ENCODE measurements at places on chromosomes 11 and 22.
A peak's percentile ranks its signal among the peaks of the same experiment; 100 is the strongest.

DNA sequence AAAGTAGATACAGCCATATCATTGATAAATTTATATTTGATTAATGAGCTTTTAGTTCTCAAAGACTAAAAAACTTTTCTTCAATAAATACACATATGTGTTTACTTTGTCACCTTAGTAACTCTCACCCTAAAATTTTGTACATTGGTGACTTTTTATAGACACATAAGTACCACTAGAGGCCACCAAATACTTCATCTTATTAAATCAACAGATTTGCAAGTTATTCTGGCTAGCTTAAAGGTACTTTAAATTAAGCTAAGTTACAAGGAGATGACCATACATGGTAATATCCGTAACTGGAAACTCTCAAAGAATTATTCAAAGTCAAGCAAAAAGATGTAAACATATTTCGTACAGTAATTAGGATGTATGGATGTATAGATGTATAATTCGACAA is 112.2 kb downstream of the SBF2 start:
- no peak for DNase-seq

DNA sequence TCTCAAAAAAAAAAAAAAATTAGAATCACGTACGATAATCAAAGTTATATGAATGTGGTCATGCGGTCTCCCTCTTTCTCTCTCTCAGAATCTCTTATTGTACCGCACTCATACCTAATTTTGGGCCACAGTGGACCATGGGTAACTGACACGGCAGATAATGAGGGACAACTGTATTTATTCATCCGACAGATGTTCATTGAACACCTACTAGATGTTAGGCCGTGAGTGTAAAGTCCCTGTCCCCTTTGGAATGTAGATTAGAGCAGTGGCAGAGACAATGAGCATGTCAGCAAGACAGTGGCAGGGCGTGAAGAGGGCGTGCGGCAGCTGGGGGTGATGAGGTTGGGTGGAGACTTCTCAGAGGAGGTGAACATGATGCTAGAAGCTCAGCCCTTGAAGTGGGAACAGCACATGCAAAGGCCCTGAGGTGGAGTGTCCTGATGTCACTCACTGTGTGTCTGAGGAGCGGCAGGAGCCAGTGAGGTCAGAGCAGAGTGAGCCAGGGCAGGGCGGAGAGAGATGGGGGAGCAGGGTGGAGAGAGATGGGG is 25.1 kb downstream of the CACNA1I start:
- no peak for DNase-seq

DNA sequence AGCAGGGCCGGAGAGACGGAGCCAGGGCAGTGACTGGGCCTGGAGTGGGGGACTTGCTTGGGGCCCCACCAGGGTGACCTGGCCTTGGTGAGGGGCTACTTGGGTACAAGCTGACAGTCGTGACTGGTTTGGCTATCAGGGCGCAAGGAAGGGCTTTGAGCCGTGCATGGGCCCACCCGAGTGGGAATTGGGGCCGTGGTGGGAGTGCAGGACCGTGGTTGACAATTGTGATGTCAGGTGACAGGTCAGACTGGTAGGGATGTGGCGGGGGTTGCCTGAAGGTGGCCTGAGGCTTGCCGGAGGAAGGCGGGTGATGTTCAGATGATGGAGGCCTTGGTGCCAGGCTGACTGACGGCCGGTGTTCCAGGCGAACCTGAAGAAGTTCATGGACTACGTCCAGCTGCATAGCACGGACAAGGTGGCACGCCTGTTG is 5.6 kb downstream of the SHANK3 start:
- DNase-seq, result no peak

DNA sequence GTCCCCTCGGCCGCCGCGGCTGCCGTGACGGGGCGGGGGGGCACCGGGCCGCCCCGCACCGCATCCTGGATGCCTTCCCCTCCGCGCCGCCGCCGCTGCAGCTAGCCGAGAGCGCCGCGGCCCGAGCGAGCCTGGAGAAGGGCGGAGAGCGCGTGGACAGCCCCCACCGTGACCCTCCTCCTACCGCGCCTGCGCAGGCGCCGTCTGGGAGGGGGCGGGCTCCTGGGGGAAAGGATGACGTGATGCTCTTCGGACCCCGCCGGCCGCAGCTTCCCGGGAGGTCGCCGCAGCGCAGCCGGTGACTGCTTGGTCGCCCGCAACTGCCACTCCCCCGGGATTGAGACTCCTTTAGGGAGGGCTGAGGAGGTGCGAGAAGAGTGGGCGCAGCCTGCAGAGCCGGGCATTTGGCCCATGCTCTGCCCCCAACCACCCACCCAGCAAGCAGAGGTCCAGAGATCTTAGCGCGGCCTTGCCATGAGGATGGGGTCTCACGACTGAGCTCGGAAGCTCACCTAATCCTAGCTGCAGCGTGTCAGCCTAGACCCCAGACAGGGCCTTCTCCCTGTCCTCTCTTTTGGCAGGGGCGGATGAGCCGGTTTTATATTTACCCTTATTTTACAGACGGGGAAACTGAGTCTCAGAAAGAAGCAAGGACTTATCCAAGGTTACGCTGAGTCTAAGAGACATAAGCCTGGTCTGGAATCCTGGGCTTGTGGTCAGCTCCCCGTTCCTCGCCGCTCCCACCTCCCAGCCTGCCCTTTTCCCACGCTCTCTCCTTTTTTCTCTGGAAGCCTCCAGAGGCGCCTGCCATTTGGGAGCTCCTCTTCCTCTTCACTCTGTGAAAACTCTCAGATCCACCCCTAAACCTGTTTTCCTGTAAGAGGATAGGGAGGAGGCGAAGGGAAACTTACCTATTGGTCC is at the start of gene DENND5A:
TSS of gene DENND5A (minus strand) at position 140 of the 921 bp plus-strand sequence. CDS start 281 bp downstream, outside the sequence.
- peak; percentile 14 for DNase-seq

GRCh38 chr11:1763336-1763795 is 361 bp downstream of the CTSD start:
- no peak for DNase-seq

- DNase-seq, result no peak
Observed at GRCh38 chr11:45428541-45429230, 142.5 kb upstream of the SYT13 start.

- DNase-seq, result no peak
Observed at GRCh38 chr11:35083431-35084238, 55.3 kb upstream of the CD44 start.

- no peak for DNase-seq
Observed at GRCh38 chr11:125946712-125947418, 1.0 kb downstream of the VSIG10L2 start.

DNA sequence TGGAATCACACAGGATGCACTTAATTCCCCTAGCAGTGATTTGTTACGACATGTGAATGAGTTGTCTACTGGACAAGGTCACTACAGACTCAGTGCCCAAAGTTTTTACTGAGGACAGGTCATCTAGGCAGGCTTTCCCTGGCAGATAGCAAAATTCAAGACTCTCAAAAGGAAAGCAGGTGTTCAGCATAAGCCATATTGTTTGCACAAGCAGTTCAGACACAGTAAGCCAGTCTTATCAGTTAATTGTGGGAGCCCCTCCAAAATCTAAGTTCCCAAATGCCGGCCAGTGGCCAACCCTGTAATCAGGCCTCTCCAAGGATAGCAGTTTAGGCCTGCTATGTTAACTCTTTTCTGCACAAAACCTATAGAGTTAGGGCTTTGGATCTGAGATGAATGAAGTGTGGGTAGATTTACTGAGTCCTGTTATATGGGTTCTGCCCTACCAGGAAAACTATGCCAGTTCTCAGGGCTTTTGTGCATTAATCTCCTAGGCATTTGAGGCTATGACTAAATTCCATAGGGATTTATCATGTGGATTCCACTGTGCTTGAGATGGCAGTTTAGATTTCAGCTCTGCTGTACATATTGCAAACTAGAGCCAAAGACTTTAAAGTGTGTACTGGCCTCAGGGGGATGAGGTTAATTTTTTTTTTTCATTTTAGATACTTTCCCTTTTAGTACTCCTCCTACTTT is 4.8 kb upstream of the ARHGEF12 start:
- no peak for DNase-seq

DNA sequence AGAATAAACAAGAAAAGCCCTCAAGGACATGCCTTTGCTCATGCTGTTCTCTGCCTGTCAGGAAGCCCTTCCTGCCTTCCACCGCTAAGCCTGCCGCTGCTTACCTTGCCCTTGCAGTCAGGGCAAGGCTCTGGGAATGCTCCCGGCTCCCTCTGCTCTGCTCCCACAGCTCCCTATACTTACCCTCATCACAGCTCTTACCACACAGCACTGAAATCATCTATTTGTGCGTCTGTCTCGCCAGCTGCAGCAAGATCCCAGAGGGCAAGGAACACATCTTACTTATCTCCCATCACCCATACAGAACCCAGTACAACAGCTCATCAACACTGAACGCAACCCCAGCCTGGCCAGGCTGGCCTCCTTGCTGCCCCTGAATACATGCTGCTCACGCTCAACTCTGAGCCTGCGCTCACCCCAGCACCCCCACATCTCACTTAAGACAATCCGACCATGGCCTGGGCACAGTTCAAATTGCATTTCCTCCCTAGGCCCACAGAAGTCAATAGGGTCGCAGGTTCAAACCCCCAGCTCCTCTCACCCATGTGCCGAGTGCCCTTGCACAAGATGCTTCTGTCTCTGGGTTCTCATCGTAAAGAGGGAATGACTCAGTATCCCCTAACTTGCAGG is 161.8 kb downstream of the IGLL1 start:
- no peak for DNase-seq

- DNase-seq, result no peak
Observed at GRCh38 chr11:126496576-126497337, 141.3 kb downstream of the ST3GAL4 start.

DNA sequence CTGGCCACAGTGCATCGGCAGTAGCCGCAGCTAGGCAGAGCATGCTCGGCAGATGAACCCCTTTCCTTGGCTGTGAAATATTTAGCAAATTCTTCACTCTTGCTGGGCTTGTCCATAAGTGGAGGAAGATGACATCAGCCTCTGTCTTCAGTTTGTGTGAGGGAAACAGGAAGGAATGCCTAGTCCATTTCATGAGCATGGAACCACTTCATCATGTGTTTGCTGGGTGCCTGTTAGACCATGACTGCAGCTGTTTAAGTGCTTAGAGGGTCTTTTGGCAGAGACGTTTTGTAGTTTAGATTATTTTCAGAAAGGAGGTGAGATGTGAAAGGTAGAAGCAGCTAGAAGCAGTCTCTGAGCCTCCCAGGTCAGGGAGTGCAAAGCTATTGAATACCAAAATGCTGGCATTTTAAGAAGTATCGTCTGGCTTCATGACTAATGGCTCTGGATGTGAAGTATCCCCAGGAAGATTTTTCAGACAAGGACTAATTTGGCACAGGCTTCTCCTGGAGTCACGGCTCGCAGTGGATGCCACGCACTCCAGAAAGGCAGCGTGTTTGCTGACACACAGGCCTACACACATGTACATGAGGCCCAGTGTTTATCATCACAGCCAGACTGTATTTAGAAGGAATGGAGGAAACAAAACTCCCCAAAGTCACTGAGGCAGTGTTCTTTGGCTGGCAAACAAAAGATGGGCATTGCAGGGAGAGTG is 43.1 kb upstream of the GRAMD1B start:
- no peak for DNase-seq

DNA sequence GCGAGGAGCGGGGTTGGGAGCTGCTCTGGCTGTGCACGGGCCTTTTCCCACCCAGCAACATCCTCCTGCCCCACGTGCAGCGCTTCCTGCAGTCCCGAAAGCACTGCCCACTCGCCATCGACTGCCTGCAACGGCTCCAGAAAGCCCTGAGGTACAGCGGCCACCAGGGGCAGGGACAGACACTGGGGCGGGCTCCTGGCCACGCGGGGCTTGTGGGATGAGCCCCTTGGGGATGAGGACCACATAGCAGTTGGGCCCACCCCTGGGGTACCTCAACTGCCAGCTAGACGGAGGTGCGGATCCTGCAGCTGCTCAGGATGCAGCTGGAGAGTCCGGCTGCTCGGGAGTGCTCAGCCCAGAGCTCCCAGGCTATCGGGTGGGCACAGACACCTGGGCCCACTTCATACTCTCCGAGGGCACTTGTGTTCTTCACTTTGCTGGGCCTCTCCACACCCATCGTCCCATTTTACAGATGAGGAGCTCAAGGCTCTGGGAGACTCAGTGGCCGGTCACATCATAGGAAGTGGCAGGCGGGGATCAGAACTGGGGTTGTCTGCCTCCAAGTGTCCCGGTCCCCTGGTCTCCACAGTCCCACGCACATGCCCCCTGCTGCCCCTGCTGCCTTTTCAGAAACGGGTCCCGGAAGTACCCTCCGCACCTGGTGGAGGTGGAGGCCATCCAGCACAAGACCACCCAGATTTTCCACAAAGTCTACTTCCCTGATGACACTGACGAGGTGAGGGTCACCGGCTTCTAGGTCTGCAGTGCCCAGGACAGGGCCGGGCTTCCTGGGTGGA is 77.6 kb downstream of the MYO7A start:
- DNase-seq, result no peak

- no peak for DNase-seq
Observed at GRCh38 chr11:73989156-73989555, 6.5 kb upstream of the UCP2 start.

DNA sequence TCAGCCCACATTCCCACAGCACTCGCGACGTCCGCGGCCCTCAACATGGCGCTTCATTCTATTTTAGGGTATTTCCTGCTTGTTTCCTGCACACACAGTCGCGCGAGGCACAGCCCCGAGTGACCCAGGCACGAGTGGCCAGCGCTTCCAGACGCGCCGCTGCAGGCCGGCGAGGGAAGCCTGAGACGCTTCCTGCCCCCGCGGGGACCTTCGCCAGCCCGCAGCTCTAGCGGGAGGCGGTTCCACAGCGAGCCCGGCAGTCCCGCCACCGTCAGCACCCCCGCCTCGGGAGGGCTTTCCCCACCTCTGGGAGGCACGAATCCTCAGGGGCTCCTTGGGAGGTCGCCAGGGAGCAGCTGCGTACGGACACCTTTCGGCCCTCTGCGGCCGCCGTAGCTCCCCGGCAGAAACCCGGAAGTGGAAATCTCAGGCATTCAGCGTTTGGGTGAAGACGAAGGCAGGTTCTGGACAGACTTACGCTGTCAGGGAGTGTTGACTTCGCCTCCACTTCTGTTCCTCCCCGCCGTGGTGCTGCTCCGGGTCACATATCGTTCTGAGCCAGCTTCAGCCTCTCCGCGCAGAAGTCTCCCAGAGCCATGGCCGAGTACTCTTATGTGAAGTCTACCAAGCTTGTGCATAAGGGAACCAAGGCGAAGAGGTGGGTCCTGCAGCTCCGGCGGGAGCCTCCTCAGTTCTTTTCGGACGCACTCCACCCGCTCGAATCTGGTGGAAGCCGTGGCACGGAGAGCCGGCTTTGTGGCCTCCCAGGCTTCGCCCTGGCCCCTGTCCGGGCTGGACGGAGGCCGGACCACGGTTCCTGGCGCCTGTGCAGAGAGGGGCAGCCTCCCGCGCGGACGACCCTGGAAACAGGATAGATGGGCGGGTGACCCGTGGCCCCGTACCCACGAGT is 2925.9 kb upstream of the OR11H1 start:
- no peak for DNase-seq

DNA sequence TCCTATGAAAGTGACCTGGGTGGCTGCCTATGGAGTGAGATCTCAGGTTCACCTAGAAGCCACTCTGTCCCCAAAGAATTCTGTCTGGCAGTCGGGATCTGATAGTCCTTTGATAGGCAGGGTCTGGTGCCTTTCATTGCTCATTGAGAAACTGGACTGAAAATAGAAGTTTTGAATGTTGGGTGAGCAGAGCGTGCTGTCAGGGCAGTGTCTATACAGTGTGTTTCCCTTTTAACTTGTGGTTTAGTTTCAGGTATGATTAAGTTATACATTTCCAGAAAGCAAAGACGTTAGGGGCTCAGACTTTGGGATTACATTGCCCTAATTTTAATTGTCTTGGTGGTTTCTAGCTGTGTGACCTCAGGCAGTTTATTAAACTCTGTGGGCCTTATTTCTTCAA is 111.3 kb upstream of the PAX6 start:
- no peak for DNase-seq

Measured in cortex of kidney (tissue), 1 donor.